Anterior cingulate cortex (tissue), 58 donors: ENCODE measurements at places on chromosomes 2 and 18.

- no peak for DNase-seq
Measured at GRCh38 chr2:47223980-47224379, 68.9 kb upstream of the STPG4 start.

DNA sequence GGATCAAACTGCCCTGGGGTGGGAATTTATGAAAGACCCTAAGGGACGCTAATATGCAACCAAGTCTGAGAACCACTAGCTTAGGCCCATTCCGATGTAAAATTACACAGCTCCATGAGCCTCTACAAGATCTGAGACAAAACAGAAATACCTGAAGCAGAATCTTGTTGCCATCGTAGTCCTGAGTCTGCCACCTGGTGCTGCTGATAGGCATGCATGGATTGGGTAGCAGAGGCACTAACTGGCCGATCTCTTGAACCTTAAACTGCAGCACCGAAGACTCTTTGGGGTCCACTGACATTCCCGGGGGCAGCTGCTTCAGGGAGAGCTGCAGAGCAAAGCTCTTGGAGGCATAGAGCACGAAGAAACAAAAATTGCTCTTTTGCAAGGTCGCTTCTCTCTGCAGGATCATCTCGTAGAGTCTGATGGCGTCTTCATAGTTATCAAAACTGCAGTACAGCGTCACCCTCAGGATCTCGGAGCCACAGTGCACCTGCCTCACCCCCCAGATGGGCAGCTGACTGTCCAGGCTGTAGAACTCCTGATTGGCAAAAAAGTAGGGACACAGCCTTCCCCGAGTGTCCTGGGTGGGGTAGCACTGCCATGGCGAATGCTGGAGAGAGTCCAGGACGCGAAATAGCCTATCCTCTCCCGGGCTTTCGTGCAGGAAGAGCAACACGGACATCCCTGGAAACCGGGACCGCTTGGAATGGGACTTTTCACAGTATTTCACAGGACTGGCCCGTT is 848 bp downstream of the FAM124B start:
- no peak for DNase-seq

GRCh38 chr2:28166956-28167355 is 225.7 kb upstream of the FOSL2 start:
- DNase-seq, result no peak

- no peak for DNase-seq
Measured at GRCh38 chr2:227214622-227215041, 50.2 kb downstream of the COL4A3 start.

- DNase-seq, result no peak
Measured at GRCh38 chr2:108316461-108317258, 28.0 kb downstream of the SULT1C2 start.

GRCh38 chr2:151525821-151526373 is 116.2 kb downstream of the RIF1 start:
- no peak for DNase-seq

DNA sequence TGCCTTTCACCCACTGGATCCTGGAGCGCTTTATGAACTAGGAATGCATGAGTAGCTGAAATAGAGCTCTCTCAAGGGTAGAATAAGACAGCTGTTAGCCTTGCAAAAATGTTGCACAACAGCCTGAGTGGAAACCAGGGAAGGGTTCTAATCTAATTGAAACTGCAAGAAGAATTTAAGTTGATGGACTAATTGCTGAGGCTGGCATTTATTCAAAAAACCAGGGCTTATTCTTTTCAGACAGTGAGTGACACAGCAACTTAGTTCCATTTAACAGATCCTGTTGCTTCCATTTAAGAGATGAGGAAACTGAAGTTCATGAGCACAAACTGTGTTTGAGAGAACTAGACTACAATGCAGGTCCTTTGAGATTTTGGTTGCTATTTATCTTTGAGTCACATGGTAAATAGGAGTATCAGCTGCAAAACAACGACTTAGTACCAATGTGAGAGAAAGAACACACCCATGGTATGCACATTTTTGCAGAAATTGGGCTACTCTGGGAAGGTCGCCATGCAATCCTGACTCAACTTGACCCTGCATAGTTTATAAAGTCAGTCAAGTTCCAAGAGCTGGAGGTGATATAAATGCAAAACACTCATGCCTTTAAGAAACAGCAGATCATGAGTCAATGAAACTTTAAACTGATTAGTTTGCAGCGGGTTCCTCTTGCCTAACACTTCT is 76.4 kb upstream of the PARD3B start:
- no peak for DNase-seq

DNA sequence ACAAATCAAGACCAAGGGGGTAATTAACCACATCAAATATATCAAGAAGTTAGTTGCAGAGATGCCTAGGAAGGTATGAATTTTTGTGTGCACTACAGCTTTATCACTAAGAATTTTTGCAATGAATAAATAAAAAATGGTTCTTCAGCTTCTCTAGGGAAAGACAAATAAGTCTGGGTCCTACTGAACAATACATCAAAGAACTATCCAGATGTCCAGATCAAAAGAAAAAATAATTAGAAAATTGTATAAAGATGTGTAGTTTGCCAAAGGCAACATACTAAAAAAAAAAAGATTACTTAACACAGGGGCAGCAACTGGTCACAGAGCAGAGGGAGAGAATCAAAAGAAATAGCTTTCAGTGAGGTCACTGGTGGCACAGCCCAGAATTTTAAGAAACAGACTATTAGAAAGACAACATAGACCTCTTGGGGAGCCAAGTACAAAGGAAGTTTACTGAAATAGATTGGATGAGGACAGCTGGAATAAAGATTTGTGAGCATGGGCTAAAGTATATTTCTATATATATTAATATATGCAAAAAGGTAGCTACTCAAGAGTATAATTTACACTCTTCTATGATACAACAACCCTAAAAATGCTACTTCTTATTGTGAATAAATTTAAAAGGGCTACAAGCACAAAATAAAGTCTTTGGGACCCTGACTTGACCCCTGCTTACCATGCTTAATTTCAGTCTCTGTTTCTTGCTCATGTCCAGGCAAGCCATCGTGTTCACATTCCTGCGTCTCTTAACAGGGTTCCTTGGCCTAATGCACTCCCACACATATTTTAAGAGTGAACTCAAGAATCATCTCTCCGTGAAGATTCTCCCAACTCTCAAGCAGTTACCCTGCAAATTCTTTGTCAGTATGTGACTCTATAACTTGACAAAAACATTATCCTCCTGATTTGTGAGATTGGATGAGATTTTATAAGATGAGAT is 99.0 kb upstream of the GRB14 start:
- DNase-seq, result no peak

DNA sequence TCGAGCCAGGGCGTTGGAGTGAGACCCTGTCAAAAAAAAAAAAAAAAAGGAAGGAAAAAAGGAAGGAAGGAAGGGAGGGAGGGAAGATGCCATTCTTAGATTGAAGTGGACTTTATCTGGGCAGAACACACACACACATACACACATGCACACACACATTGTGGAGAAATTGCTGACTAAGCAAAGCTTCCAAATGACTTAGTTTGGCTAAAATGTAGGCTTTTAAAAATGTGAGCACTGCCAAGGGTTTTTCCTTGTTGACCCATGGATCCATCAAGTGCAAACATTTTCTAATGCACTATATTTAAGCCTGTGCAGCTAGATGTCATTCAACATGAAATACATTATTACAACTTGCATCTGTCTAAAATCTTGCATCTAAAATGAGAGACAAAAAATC is 564 bp upstream of the TTR start:
- DNase-seq, result no peak

DNA sequence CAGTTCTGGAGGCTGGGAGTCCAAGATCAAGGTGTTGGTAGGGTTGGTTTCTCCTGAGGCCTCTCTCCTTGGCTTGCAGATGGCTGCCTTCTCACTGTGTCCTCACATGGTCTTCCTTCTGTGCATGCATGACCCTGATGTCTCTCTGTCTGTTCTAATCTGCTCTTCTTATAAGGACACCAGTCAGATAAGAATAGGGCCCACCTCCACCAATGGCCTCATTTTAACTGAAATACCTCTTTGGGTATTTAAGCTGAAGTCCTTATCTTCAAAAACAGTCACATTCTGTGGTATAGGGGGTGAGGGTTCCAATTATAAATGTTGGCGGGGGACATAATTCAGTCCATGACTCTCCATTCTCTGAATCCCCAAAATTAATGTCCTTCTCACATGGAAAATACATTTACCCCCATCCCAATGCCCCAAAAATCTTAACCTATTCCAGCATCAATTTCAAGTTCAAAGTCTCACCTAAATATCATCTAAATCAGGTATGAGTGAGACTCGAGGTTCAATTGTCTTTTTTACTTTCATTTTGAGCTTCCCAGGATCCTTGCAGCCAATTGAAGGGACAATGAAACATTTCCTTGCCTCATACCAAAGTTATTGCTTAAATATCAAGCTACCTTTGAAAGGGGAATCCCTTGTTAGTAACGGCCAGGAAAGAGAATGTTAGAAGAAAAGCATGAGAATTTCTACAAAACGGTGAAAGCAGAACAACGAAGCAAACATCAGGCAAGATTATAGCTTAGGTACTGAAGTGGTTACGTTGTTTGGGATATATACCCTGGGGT is 20.6 kb upstream of the CNOT11 start:
- DNase-seq, result no peak

- DNase-seq, result no peak
Measured at GRCh38 chr2:216992056-216992675, 132.3 kb upstream of the TNP1 start.

DNA sequence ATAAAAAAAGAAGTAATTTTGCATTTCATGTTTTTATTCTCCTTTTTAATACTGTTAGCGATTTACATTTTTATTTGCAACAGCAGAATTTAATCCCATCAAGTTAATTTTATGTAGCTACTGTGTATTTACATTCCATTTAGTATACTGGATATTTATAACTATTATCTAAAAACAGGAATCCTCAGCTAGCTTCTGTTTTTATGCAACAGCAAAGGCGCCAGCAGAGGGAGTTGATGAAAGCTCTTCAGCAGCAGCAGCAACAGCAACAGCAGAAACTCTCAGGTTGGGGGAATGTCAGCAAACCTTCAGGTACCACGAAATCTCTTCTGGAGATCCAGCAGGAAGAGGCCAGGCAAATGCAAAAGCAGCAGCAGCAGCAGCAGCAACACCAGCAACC is 26.2 kb upstream of the SNORC start:
- no peak for DNase-seq

GRCh38 chr2:191537921-191538320 is 140.0 kb upstream of the NABP1 start:
- no peak for DNase-seq

DNA sequence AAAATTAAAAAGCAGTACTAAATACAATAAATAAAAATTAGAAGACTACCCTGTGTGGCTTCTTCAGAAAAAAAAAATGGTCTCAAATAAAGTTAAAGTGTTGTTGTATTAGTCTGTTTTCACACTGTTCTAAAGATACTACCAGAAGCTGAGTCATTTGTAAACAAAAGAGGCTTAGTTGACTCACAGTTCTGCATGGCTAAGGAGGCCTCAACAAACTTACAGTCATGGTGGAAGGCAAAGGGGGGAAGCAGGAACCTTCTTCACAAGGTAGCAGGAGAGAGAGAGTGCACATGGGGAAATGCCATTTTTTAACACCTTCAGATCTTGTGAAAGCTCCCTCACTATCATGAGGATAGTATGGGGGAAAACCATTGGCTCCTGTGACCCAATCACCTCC is 612.8 kb downstream of the RNF144A start:
- no peak for DNase-seq

DNA sequence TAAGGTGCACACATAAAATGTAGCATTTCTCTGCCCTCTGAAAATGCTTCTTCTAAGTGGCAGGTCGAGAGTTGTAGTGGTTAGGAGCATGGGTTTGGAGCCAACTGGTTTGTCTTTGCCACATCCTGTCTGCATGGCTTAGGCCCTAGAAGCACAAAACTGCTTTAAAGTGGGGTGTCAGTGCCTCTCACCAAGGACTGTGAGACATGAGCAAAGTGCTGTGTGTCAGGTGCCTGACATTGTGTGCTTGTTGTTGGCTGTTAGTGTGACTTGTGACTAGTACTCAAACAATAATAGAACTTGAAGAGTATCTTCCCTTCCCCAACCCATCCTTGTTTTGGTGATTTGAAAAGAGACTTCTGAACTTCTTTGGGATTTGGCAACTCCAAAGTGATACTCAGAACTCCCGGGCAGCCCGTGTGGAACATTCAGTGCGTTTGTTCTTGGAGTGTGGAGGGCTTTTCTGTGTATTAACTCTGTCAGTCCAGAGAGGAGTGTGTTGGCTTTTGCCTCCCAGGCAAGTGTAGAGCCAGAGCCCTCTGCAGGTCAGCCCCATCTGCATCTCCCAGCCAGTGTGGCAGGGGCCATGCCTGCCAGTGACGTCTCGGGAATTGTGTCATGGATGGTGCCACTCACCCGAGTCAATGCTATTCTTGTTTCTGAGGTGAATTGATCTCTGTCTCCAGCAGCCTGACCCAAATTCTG is 5.0 kb downstream of the MGAT5 start:
- peak; percentile 12 for DNase-seq

- no peak for DNase-seq
Measured at GRCh38 chr18:50080316-50080715, 114.6 kb downstream of the MYO5B start.

- DNase-seq, result no peak
Measured at GRCh38 chr2:12350821-12351220, 365.9 kb upstream of the TRIB2 start.

DNA sequence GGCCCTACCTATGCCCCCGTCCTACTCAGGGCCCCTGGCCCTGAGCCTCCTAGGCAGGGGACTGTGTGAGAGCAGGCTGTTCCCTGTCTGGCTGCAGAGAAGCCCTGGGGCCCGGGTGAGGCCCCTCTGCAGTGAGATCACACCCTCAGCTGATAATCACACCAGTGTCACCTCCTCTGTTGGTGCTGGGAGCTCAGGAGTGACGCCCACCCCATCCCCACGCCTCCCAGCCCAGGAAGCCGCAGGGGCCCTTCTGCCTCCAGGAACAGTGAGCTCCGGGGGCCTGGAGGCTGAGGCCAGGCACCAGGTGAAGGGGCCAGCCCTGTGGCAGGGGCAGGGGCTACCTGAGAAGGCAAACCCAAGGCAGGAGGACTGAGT is 20.0 kb downstream of the KCNIP3 start:
- DNase-seq, result no peak

DNA sequence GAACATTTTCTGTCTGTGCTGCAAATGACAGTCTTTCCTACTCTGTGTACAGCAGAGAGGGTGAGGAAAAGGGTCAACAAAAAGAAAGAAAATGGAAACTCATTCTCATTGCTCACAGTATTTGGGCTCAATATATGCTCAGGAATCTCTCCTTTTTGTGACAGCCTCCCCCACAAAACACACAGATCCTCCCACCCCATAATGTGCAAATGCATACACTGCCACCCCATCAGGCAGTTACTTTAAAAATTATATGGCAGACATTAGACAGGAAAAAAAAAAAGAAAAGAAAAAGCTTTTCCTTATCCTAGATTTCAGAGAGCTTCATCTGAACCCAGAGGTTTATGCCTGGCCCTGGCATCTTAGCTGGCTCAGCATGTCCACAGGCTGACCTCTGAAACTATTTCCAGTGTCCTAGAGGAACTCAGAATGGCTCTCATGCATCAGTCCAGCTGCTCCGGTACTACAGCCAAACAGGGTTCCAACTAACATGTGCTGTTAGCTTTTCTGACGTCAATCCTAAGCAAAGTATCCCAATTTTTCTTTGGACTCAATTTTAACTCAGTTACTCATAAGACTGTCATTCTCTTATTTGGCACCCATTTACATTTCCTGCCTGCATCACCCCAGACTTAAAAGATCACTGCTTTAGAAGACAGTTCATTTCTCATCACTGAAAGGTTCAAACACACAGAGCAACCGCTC is 105.9 kb downstream of the RBMS1 start:
- no peak for DNase-seq
